ENCODE measurements at places on chromosomes 1 and 21. TPM values are rescaled to one million over a fixed set of nuclear protein-coding genes. Genes with fewer than 3 reads are reported as not detected.

DNA sequence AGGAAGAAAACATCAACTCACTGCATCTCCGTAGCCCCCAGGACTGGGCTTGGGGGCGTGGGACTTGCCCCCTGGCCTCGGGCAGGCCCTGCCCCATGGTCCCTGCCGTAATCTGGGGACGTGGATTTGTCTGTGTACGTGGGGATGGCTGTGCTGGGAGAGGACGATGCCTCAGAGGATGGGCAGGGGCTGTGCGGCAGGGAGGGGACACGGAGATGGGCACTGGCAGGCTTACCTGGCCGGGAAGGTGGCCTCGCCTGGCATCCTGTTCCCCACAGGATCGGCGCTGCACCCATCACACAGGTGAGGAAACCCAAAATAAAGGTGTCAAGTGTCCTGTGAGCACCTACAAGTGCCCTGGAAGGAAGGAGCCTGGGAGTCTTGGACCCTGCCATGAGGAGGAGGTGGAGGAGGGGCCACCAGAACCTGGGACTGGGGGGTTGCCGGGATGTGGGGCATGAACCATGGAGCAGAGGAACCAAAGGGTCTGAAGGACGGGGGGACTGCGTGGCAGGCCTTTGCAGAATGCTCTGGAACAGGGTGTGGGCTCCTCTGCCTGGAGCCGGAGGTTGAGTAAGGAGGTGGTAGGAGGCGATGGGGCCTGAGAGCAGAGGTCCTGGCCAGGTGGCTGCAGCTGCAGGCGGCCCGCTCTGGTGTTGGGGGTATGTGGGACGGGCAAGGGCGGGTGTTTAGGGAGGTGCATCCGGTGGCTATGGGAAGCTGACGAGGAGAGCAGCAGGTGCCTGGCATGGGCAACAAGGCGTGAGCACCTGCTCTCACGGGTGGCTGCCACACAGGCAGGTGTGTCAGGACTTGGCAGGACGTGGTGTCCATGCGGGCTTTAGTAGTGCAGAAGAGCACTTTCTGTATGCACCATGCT is 27.8 kb upstream of the LRRC3 start:
- no peaks in the 10 kb centered on the region for H3K36me3 ChIP-seq
- no peaks in the 10 kb centered on the region for H3K4me1 ChIP-seq
- H3K27me3 ChIP-seq, result peaks cover 7% of the 10 kb centered on the region
- no peak overlapping the region for H3K4me3 ChIP-seq

The KCNE1 gene
- total RNA-seq, result 0.32 TPM

The CGN gene
- total RNA-seq, result 23.2 TPM

- H3K4me3 ChIP-seq, result no peak overlapping the region
- no peak overlapping the region for H3K27ac ChIP-seq
- peaks cover 13% of the 10 kb centered on the region for H3K4me1 ChIP-seq
- DNase-seq, result no peak
- H3K36me3 ChIP-seq, result no peaks in the 10 kb centered on the region
Measured at GRCh38 chr1:160207118-160207650, 2.0 kb downstream of the PEA15 start.

GRCh38 chr1:89269277-89269676 is 3.4 kb downstream of the GBP5 start:
- H3K36me3 ChIP-seq, result no peaks in the 10 kb centered on the region
- no peak overlapping the region for H3K4me3 ChIP-seq
- H3K27me3 ChIP-seq, result no peaks in the 10 kb centered on the region
- no peak overlapping the region for H3K27ac ChIP-seq

The GUCA2B gene
- not detected for total RNA-seq

DNA sequence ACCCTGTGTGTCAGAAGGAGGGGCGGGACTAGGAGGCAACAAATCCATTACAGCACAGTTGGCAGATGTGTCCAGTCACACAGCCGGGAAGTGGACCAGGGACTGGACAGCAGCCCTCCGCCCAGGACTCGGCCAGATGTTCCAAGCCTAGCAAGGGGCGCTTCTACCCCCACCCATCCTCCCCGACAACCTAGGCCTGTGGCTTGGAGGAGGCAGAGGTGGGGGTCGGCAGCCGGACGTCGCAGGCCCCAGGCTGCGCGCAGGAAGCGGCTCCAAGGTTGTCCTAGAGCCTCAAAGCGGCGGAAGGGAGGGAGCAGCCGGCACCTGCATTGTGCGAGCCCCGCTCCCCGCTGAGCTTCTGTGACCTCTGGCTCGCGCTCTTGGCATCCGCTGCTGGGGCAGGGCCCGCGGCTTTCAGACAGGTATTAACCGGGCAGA is 20.6 kb upstream of the MYCL start:
- no peak overlapping the region for H3K27ac ChIP-seq
- no peak overlapping the region for H3K4me3 ChIP-seq
- H3K36me3 ChIP-seq, result no peaks in the 10 kb centered on the region

DNA sequence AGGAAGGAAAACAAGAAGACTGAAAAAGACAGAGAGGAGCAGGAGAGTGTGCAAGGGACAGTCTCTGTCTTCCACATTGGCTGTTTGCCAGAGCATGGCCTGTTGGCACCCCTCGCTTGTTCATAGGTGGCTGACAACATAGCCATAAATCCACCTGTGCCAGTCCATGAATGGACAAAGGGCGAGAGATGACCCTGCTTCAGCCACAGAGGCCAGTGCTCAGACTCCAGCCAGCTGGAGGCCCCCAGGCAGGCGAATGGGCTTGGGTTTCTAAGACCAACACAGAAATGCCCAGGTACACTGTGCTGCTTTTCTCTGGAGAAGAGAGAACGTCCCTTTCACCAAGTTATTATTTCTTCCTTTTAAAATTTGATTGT is 60.6 kb downstream of the RIPK4 start:
- no peak overlapping the region for H3K4me3 ChIP-seq
- H3K27ac ChIP-seq, result no peak overlapping the region
- peaks cover 8% of the 10 kb centered on the region for H3K4me1 ChIP-seq
- DNase-seq, result no peak

- no peak overlapping the region for H3K27ac ChIP-seq
- peaks cover 22% of the 10 kb centered on the region for H3K36me3 ChIP-seq
- no peaks in the 10 kb centered on the region for H3K27me3 ChIP-seq
- H3K4me1 ChIP-seq, result peaks cover 2% of the 10 kb centered on the region
- DNase-seq, result no peak
- H3K4me3 ChIP-seq, result no peak overlapping the region
Measured at GRCh38 chr1:11129649-11130390, 30.2 kb upstream of the EXOSC10 start.

The TLR5 gene
- total RNA-seq, result 7.4 TPM

GRCh38 chr1:22749919-22750684 is 39.5 kb downstream of the EPHB2 start:
- DNase-seq, result peak; percentile 66
- H3K27ac ChIP-seq, result peak overlapping the region; percentile 12
- H3K4me1 ChIP-seq, result peaks cover 10% of the 10 kb centered on the region
- H3K27me3 ChIP-seq, result no peaks in the 10 kb centered on the region
- no peaks in the 10 kb centered on the region for H3K36me3 ChIP-seq

DNA sequence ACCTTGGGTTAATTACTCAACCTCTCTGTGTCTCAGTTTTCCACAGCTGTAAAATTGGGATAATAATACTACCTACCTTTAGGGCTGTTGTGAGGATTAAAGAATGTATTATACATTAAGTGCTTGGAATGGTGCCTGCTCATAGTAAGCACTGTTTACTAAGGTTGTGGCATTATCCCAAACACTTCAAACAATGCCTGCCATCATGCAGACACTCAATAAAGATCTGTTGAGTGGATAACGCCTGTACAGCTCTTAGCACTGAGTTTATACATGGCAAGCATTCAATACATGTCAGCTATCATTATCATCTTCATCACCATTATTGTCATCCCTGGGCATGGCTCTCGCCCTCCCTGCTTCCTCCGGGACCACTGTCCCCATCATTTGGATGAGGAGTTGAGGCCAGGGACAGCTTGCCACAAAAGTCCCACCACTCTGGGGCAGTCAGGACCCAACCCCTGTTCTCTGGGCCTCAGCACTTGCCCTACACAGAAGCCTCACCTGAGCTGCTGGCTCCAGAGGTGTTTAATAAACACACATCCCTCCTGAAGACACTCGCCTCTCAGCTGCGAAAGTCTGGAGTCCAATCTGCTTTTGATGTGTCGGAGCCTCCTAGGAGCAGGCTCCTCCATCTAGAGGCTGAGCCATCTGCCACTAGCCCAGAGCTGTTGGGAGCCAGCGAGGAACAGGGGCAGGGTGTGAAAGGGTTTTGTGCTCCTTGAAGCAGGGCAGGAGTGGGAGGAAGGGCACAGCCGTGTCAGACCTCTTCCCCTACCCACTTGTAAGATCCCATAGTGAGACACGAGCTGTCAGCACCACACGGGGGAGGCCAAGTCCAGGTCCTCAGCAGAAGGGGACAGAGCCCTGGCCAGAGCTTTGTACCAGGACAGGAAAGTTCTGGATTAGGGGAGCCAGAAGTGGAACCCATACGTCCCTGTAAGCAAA is 80.9 kb upstream of the ZC3H12A start:
- H3K36me3 ChIP-seq, result no peaks in the 10 kb centered on the region
- DNase-seq, result no peak
- H3K27me3 ChIP-seq, result no peaks in the 10 kb centered on the region
- H3K4me1 ChIP-seq, result no peaks in the 10 kb centered on the region

- no peak overlapping the region for H3K4me3 ChIP-seq
- DNase-seq, result no peak
- peaks cover 2% of the 10 kb centered on the region for H3K27me3 ChIP-seq
Measured at GRCh38 chr1:20546637-20547036, 5.7 kb upstream of the FAM43B start.

- H3K27me3 ChIP-seq, result no peaks in the 10 kb centered on the region
- peaks cover 8% of the 10 kb centered on the region for H3K4me1 ChIP-seq
- no peak for DNase-seq
- no peak overlapping the region for H3K4me3 ChIP-seq
Measured at GRCh38 chr1:44326821-44327465, 28.1 kb downstream of the ERI3 start.

The RIPK4 gene
- total RNA-seq, result 26.9 TPM

GRCh38 chr1:38777464-38777957 is 82.1 kb downstream of the RRAGC start:
- H3K27me3 ChIP-seq, result peaks cover 6% of the 10 kb centered on the region
- DNase-seq, result no peak
- H3K4me1 ChIP-seq, result no peaks in the 10 kb centered on the region
- H3K36me3 ChIP-seq, result no peaks in the 10 kb centered on the region
- no peak overlapping the region for H3K27ac ChIP-seq
- H3K4me3 ChIP-seq, result no peak overlapping the region

- no peaks in the 10 kb centered on the region for H3K27me3 ChIP-seq
- H3K27ac ChIP-seq, result no peak overlapping the region
- no peaks in the 10 kb centered on the region for H3K4me1 ChIP-seq
- DNase-seq, result no peak
- H3K4me3 ChIP-seq, result no peak overlapping the region
Measured at GRCh38 chr1:166295656-166296055, 128.9 kb upstream of the FAM78B start.

DNA sequence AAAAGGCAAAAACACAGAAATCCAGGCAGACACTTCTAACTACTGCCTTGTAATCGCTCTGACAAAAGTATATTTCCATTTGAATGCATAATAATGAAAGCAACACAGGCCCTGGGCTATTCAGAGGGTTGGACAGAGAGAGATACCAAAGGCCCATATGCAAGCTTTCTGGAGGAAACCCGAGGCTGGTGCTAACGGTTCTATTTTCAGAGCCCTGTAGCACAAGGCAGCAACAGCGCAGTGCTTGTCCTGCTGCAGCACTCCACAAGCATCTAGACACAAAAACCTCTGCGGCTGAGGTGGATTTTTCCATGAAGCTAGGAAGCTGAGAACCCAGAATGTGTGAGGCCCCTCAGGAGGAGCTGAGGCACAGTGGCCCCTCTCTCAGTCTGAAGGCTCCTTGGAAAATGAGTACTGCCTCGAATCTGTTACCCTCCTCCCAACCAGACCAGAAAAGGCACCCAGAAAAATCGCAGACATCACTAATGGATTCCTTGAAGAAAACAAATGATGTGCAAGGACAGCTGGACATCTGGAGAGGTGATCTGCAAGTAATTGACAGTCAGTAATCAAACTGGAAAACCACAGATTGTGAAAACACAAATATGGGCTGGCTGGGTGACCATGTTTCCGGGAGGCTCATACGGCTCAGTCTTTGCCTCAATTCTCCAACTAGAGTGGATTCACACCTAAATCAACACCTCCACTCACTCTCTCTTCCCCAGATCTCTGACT is 54.0 kb downstream of the COLGALT2 start:
- no peak overlapping the region for H3K27ac ChIP-seq
- no peak overlapping the region for H3K4me3 ChIP-seq
- H3K27me3 ChIP-seq, result no peaks in the 10 kb centered on the region
- no peaks in the 10 kb centered on the region for H3K36me3 ChIP-seq

- H3K27me3 ChIP-seq, result no peaks in the 10 kb centered on the region
- no peaks in the 10 kb centered on the region for H3K36me3 ChIP-seq
- no peaks in the 10 kb centered on the region for H3K4me1 ChIP-seq
- H3K27ac ChIP-seq, result no peak overlapping the region
Measured at GRCh38 chr1:165235777-165236291, 120.7 kb downstream of the LMX1A start.

The PTPN7 gene
- 0.73 TPM for total RNA-seq

The CCDC190 gene
- total RNA-seq, result not detected

GRCh38 chr1:219812086-219812485 is 116.3 kb downstream of the SLC30A10 start:
- H3K27me3 ChIP-seq, result no peaks in the 10 kb centered on the region
- no peaks in the 10 kb centered on the region for H3K4me1 ChIP-seq
- no peak for DNase-seq
- no peaks in the 10 kb centered on the region for H3K36me3 ChIP-seq
